Neural crest cell (in vitro differentiated cells): ENCODE measurements at places on chromosomes 11 and 22.

DNA sequence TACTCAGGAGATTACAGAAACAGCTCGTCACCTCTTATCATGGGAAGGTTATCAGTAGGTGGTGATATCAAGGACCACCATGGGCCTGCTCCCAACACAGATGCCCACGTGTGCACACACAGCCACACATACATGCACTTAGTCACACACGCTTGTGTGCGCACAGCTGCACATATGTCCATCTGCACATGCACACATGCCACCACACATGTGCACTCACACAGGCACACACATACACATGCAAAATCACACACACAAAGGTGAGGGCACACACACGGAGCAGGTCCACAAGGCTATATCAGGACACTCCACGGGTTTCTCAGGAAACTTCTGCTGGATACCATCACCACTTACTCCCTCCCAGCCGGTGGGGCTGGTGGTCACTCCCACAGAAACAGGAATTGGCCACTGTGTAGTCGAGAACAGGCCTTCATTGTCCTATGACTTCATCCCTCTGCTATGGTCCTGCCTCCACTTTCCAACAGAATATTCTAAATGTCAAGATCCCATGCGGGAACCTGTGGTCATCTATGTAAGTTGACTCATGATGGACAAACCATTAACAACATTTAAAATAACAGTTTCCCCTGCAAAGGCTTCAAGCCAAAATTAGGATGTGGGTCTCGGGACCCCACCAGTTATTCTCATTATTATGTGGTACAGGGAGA is 2.2 kb downstream of the C11orf24 start:
- DNase-seq = no peak

DNA sequence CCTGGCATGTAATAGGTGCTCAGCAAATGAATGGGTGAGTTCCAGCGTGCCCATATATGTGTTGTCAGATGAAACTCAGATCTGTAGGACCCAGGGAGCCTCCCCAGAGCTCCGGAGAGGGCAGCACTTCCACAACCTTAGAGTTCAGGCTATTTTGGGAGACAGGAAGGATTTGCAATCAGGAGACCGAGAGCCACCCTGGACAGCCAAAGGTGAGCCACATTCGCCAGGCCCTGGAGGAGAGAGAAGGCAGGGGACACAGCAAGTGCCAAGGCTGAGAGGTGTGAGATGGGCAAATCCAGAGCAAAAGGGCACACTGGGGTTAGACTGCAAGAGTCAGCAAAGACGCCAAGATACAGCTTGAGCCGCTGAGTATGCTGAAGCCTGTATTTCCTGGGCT is 66.4 kb downstream of the CD82 start:
- DNase-seq = no peak

DNA sequence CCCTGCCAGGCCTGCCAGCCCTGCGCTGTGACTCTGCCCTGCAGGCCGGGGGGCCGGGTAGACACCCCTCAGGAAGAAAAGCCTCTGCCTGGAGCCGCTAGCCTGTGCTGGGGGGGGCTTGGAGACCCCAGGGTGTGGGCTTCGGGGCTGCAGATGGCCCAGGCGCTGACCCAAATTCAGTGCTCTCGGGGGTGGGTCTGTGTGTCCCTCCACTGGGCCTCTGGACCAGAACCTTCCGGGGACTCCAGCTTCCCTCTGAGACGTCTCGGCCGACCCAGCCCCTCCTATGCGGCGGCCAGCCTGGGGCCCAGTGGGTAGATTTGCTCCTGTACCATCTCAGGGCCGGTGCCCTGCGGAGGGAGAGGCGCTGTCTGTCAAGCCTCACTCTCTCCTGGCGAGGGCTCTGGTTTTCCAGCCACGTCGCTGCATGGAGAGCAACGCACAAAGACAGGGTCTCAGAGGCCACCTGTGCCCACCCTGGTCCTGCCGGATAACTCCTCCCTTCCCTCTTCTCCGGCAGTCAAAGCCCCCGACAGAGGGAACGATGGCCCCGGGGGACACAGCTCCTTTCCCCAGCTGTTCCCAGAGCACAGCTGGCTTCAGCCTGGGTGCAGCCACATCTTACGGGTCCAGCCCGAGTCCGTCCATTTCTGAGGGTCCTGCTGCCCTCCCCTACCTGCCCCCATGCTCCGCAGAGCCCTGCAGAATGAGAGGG is 40.1 kb upstream of the TOLLIP start:
- no peak for DNase-seq

- no peak for DNase-seq
Measured at GRCh38 chr11:68842427-68843051, 823 bp upstream of the CPT1A start.

GRCh38 chr11:113199866-113200265 is 114.5 kb upstream of the TTC12 start:
- DNase-seq = no peak

- DNase-seq = no peak
Measured at GRCh38 chr22:23119494-23120414, 22.0 kb downstream of the RSPH14 start.

GRCh38 chr22:30744224-30744623 is 49.5 kb downstream of the OSBP2 start:
- DNase-seq = no peak
